ENCODE measurements at places on chromosomes 13 and 19. TPM values are rescaled to one million over a fixed set of nuclear protein-coding genes. Genes with fewer than 3 reads are reported as not detected.

SYMPK gene
- 66.7 TPM for total RNA-seq

GRCh38 chr19:13104360-13104847, 1.7 kb upstream of the LYL1 start:
- H3K36me3 ChIP-seq: no peaks in the 10 kb centered on the region
- no peak overlapping the region for H3K4me3 ChIP-seq
- no peak for DNase-seq
- H3K4me1 ChIP-seq: peaks cover 4% of the 10 kb centered on the region
- peaks cover 26% of the 10 kb centered on the region for H3K27me3 ChIP-seq
- H3K27ac ChIP-seq: no peak overlapping the region

ZNF296 gene
- 2.2 TPM for total RNA-seq

C19orf85 gene
- total RNA-seq: not detected

PCDH9 gene
- total RNA-seq: 12.8 TPM

GRCh38 chr13:109243311-109243951, 543.0 kb downstream of the IRS2 start:
- H3K27me3 ChIP-seq: no peaks in the 10 kb centered on the region
- H3K27ac ChIP-seq: peak overlapping the region; percentile 87
- peak overlapping the region; percentile 26 for H3K4me3 ChIP-seq
- peaks cover 5% of the 10 kb centered on the region for H3K4me1 ChIP-seq
- no peaks in the 10 kb centered on the region for H3K36me3 ChIP-seq

C19orf12 gene
- total RNA-seq: 18.0 TPM

DNA sequence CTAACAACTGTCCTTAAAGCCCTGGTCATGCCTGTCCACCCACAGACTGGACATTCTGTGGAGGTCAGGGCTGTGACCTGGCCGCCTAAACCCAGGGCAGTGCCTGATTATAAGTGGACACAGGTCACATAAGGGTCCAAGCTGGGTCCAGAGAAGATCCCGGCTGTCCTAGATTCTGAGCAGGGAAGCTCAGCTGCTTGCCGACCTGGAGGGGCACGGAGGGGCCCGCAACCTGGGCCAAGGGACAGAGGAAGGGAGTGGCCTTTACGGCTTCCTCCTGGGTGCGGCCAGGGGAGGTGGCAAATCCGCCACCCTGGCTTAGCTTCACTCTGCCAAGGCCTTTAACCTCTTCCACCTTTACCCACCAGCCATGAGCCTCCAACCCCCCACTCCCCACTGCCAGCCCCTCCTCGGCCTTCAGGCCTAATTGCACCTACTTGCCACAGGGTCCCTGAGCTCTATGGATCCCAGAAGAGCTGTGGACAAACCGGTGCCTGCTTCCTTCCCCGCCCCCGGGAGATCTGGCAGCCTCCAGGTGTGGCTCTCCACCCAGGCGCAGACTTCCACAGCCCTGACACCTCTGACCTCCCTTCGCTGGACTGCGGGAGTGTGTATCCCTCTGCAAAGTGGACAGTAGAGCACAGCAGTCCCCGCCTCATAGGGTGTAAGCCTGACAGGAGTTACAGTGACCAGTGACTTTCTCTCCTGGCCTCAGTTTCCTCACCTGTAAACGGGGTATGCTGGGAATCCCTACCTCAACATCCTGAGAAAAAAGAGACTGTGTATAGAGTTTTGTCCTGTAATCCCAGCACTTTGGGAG, 1.7 kb downstream of the CD320 start:
- H3K27ac ChIP-seq: no peak overlapping the region
- peaks cover 13% of the 10 kb centered on the region for H3K4me1 ChIP-seq
- DNase-seq: peak; percentile 66
- peak overlapping the region; percentile 95 for H3K4me3 ChIP-seq
- H3K36me3 ChIP-seq: peaks cover 3% of the 10 kb centered on the region
- peaks cover 3% of the 10 kb centered on the region for H3K27me3 ChIP-seq

- H3K36me3 ChIP-seq: no peaks in the 10 kb centered on the region
- H3K27ac ChIP-seq: no peak overlapping the region
- H3K4me3 ChIP-seq: no peak overlapping the region
- DNase-seq: no peak
These were observed 529.3 kb upstream of the SPRY2 start for GRCh38 chr13:80870186-80870585.

PEAK3 gene
- not detected for total RNA-seq

- peaks cover 22% of the 10 kb centered on the region for H3K4me1 ChIP-seq
- peaks cover 4% of the 10 kb centered on the region for H3K36me3 ChIP-seq
- no peak overlapping the region for H3K4me3 ChIP-seq
- H3K27me3 ChIP-seq: no peaks in the 10 kb centered on the region
- no peak overlapping the region for H3K27ac ChIP-seq
These were observed 312.4 kb downstream of the SHISA2 start for GRCh38 chr13:25739376-25739775.

Measured in type B pancreatic cell (in vitro differentiated cells).